IMR-90 (cell line): ENCODE measurements at places on chromosomes 11 and 22.

DNA sequence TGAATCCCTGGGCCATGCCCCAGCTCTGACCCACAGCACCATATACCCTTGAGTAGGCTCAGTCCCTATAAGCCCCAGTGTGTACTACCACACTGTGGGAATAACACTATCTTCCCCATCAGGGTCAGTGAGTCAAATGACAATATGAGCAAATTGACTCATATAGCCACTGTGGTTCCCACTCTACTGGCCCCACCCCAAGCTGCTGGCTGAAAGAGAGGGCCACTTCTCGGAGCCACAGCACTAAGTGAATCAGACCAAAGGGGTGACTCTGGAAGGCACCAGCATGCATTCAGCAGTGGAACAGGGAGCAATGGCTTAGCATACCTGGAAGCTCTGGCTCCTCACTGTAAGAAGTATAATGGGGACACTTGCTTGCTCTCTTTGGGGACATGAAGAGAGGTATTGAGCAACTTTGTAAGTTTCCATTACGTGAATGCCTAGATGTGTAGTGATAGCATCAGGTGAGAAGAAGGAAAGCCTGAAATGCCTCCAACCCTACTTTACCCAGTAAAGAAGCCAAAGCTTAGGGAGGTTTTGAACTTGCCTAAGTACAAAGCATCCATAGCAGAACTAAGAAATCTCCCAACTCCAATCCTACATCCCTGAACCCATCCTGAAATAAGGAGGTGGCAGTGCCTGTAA is 13.5 kb downstream of the CD59 start:
- peak; percentile 80 for DNase-seq

DNA sequence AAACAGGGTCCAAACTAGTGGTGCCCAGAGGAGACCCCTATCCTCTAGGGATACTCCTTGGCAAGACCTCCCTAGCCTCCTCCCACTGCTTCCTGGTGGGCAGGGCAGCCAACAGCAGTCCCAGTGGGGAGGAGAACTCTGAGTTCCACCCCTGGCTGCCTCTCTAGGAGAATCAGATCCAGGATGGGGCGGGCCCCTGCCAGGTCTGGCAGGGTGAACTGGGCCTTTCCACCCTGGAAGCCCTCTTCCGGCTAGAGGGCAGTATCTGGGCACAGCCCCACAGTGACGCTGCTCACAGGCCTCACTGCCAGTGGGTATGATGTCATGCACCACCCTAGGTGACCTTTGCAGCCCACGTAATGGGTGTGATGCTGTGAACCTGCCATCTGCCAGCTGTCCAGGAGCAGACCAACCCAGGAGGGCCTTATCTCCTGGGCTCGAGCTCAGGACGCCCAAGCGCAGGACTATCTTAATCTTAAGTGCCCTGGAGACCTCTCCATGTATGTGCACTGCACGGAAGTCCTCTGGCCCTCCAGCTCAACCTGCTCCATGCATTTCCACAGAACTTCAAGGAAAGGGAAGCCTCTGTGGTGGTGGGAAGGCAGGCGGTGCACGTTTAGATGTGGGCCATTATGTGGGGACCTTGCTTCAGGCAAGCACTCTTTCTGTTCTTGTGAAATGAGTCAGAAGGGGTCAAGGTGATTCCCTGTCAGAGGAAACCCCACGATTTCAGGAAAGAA is 31.8 kb upstream of the FCHSD2 start:
- peak; percentile 25 for DNase-seq

DNA sequence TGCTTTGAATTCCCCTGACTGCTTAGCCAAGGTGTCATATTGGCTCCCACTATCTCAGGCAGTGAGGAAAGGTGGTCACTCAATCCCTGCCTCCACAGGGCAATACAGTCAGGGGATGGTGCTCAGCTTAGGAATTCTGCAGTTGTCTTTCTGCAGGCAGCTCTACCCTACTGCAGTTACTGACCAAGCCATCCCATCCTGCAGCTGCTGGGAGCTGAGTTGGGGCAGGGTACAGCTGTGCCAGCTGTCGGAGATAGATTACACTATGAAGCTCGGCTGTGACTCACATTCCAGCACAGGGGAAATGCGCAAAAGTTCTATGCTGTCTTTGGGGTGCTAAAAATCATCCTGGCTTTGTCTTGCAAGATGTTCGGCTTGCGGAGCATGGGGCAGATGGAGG is 4.4 kb upstream of the DAGLA start:
- DNase-seq, result peak; percentile 29

DNA sequence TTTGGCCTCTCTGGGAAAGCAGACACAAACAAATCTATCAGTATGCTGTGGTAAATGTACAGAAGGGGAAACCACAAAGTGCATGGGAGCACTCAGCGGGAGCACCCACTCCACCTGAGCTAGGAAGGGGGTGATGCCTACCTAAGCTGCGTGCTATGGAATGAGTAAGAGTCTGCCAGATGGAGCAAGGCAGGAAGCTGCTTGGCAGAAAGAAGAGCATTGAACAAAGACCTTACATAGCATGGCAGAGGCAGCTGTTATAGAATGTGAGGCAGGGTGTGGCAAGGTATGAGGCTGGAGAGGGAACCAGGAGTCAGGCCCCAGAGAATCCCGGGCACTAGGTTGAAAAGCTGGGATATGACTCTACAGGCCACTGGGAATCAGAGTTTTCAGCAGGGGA is 13.8 kb upstream of the MTFP1 start:
- DNase-seq, result no peak

- DNase-seq, result peak; percentile 73
Observed at GRCh38 chr22:41305646-41306045, 4.3 kb downstream of the ZC3H7B start.

DNA sequence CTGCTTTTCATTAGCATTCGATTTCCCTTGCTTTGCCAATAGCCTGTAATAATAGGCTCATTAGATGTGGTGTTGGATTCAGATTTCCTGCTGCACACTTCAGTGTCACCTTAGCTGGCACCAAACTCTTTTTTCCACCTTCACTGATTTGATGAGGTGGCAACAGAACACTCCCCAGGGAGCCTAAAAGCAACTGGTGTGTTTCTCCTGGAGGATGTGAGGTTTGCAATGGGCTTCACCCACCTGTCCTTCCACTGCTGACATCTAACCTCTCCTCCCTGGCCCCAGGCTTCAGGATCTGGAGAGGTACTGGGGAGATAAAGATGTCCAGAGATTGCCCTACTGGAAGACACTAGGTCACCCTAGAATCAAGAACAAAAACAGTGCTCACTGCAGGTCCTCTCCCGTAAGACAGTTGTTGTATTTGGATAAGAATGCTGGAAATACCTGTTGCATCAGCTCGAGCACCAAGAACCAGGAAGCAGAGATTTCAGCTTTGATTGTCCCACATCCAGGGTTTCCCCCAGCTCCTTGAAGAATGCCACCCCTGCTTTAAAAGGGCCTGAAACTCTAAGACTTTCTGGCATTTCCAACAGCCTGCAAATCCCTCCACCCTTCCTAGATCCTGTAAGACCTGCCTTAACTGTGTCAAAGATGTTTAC is 96.9 kb downstream of the SLC1A2 start:
- DNase-seq, result no peak

GRCh38 chr11:20887137-20887536 is 217.8 kb downstream of the NELL1 start:
- DNase-seq, result no peak

DNA sequence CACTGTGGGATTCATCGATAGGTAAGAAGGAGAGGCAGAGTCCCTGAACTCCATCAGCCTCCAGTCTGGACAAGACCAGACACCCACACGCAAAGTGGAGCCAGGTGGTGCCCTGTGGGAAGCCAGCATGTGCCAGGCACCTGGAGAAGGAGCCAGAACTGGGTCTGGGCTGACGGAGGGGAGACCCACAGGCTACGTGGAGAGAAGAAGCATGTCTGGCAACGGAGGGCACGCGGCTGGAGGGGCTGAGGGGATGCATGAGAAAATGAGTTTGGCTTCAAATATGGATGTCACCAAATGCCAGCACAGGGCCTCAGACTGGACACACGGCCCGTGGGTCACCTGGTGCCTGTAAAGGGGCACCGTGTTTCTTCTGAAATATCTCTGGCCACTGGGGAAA is 55.7 kb downstream of the LINC01488 start:
- DNase-seq, result no peak

DNA sequence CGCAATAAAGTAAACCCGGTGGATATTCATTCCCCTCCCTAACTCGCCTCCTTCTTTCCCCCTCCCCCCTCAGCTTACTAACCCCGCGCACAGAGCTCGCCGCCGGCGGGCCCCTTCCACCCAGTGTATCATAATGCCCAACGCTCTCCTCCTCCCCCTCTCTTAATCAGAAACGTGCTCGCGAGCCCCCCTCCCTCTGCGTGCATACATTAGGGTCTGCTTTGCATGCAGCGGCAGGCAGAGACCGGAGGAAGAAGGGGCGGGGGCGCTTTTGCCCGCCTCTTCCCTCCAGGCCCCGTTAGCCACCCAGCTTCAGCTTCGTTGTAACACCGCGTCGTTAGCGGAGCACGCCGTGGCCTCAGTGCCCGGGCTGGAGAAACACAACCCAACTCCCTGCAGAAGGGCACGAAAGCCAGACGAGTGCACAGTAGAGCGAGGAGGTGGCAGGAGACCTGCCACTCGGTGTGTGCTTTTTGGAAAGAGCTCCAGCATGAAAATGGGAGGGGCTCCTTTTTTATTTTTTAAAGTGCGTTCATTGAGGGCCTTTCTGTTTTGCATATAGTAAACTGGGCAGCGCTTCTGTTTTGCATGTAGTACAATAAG is 901 bp upstream of the KMT2A start:
- DNase-seq, result peak; percentile 20

- DNase-seq, result no peak
Observed at GRCh38 chr11:65692367-65692766, 19.7 kb upstream of the KAT5 start.

DNA sequence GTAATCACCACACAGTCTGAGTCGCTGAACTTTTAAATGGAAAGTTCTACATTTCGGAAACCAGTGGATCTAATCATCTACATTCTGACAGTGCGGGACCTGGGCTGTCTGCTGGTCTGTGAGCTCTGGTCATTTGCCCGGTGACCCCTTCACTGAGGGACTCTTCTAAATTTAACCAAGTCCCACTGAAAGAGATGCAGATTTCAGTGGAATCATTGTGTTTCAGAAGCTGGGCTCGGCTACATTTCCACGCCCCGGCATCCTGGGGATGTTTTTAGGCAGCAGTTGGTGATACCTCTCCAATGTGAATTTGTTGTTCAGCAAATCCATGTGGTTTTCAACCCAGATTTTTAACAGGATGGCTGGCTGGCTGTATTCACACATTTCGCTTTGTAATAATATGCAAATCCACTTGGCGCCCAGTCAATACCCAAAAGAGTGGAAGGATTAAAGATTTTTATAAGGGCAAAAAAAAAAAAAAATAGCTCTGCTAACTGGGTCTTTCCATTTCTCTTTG is 145.5 kb upstream of the RASSF10 start:
- DNase-seq, result no peak

DNA sequence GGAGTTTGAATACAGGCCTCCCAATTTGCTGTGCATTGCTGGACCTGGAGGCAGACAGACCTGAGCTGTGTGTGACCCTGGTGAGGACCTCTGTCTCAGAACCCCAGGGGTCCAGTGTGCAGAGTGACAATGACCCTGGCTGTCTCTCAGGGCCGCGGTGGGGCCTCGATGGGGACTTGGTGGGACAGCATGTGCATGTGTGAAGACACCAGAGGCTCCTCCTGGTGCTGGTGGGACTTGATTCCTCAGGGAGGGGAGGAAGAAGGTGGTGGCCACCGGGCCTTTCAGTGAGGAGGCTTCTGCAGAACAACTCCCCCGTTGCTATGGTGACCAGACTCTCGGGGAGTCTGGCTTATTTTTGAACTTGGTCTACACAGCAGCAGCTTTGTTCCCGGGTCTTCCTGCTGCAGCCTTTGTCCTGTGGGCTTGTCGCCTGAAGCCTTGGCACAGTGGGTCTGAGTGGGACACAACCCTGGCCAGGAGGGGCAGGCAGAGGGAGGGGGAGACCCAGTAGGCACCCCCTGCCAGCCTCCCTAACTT is 35.3 kb downstream of the MCM5 start:
- no peak for DNase-seq

DNA sequence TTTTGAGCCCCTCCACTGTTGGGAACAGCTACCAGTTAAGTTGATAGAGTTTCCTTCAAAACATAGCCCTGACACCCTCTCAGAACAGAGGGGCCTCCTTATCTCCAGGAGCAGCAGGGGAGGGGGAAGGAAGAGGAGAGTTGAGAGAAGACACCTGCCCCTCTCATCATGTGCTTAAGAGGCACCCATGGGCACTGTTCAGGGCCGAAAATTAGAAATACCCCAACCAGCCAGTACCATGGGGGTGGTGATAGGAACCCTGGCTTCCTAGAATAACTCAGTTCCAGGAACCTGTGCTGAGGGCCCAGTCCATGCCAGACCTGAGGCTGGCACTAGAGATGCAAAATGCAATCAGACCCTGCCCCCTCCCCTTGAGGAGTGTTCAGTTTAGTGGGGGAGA is 9.3 kb upstream of the GDPD5 start:
- no peak for DNase-seq

DNA sequence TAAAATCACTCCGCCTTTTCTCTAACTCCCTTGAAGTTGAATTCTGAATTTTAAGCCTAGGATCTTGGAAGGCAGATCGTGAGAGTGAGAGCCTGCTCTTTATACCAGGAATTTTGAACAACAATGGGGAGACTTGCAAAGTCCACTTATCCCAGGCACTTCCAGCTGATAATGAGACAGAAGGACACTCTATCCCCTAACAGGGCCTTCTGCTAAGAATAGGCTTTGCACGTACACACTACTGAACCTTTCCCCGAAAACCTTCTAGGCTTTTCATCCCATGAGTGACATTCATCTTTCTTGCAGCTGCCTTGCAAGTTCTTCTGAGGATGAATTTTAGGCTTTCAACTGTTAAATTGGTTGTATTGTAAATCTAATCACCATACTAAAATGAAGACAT is 44.0 kb upstream of the WT1 start:
- no peak for DNase-seq

DNA sequence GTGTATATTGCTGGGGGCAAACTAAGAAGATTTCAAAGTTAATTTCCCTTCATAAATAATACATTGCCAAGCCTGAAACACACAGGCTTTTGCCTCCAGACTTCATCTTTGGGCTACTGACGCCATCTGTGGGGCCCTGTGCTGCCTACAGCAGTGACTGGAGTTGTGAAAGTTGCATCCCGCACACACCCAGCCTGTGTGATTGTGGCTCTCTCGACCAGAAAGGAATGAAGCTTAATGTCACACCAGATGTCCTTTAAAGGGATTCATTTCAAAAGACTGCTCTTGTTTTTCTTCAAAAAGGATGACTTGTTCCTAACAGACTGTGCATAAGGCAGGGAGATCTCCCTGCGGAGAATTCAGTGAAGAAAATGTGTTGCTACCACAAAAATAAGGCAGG is 210.5 kb downstream of the FAM181B start:
- no peak for DNase-seq

DNA sequence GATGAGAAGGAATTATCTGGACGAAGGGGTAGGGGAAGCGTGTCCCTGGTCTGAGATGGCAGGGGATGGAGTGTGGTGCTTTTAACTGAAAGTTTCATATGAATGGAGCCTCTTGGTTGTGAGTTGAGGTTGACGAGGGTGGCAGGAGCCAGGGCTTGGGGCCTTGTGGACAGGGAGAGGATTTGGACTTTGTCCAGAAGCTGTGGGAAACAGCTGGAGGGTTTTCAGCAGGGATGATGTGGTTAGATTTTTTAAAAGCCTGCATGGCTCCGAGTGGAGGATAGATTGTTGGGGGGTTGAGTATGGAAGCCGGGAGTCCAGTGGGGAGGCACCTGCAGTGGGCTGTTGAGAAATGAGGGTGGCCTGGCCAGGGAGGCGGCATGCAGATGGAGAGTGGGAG is 24.8 kb downstream of the MYO7A start:
- peak; percentile 18 for DNase-seq
